ENCODE measurements at places on chromosomes 12 and 14. TPM values are rescaled to one million over a fixed set of nuclear protein-coding genes. Genes with fewer than 3 reads are reported as not detected.

- H3K27ac ChIP-seq: no peak overlapping the region
- no peaks in the 10 kb centered on the region for H3K4me1 ChIP-seq
- H3K36me3 ChIP-seq: no peaks in the 10 kb centered on the region
- DNase-seq: no peak
- no peak overlapping the region for H3K4me3 ChIP-seq
These were observed 136.4 kb upstream of the FAR2 start for GRCh38 chr12:29012673-29013072.

GRCh38 chr14:98705871-98706300 is 566.1 kb downstream of the BCL11B start:
- no peaks in the 10 kb centered on the region for H3K4me1 ChIP-seq
- DNase-seq: no peak
- no peak overlapping the region for H3K4me3 ChIP-seq
- H3K27me3 ChIP-seq: no peaks in the 10 kb centered on the region
- no peaks in the 10 kb centered on the region for H3K36me3 ChIP-seq

Gene CLEC4A
- 0.33 TPM for total RNA-seq

Gene NDUFA9
- total RNA-seq: 74.0 TPM

Gene TPH2
- total RNA-seq: not detected

Measured in Panc1 (cell line).